ENCODE measurements at places on chromosomes 6 and 20.
A peak's percentile ranks its signal among the peaks of the same experiment; 100 is the strongest.

- no peak for ATAC-seq
Observed at GRCh38 chr6:111614833-111615582, 9.3 kb upstream of the TRAF3IP2 start.

GRCh38 chr6:62236784-62237183, 49.2 kb downstream of the KHDRBS2 start:
- no peak for ATAC-seq

- ATAC-seq, result no peak
Observed at GRCh38 chr6:49462071-49462470, 982 bp downstream of the MMUT start.

GRCh38 chr6:70231311-70231710, 71.6 kb downstream of the COL9A1 start:
- no peak for ATAC-seq

DNA sequence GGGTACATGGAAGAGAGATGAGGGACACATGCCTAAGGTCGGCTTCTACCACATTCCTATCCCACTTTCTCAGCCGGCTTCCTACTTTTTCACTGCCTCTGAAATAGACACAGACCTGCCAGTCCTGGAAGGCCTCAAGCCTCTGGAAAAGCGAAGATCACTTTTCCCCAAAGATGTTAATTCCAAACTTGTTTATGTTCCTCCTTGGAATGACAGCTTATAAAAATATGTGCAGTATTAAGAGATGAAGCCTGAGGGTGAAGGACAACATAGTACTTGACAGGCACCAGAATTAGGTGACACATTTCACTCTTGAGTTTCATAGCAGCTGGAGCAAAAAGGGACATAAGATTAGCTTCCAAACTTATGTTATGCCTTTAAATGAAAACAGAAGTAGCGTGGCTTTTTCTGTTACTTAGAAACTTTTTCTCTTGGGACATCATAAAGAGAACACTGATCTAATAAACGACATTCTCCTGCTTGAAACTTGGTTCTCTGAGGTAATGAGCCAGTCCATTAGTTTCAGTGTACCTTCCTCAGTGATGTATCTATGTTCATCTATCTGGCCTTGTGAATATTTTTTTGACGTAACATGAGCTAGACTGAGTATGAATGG, 25.3 kb downstream of the FOXO3 start:
- no peak for ATAC-seq

DNA sequence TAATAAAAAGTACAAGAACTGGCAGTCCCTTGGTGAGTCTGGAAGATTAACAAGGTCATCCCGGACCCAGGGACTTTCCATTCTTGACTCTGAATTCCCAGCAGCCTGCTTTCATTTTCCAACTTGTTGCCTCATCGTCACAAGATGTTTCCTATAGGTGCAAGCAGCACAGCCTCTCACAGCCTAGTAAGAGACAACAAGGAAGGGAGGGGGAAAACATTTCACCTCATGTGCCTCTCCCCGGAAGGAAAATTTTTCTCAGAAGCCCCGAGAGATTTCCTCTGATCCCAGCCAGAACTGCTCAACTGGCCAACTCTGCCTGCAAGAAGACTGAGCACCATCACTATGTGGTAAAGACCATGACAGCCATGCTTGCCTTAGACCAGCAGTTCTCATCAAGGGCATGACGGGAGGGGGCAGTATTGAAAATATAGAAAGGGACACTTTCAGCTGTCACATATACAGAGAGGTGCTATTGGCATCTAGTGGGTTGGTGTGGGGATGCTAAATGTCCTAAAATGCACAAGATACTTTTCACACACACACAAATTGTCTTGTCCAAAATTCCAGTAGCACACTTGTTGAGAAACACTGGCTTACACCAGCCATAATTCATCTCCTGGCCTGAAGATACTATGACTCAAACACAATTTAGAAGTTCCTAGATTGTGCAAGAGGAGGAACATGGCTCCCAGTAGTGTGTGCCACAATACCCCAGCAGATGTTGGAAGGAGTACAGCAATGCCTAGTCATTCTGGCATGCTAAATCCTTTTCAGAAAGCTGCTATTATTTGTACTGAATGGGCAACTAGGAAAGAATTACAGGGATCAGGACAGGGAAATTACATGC, 10.8 kb upstream of the WTAP start:
- ATAC-seq, result no peak

- ATAC-seq, result no peak
Observed at GRCh38 chr20:47888351-47888750, 103.1 kb upstream of the SULF2 start.

GRCh38 chr6:130162421-130162820, 60.3 kb downstream of the SAMD3 start:
- no peak for ATAC-seq

GRCh38 chr6:109121411-109121810, 26.1 kb downstream of the CEP57L1 start:
- ATAC-seq, result no peak

DNA sequence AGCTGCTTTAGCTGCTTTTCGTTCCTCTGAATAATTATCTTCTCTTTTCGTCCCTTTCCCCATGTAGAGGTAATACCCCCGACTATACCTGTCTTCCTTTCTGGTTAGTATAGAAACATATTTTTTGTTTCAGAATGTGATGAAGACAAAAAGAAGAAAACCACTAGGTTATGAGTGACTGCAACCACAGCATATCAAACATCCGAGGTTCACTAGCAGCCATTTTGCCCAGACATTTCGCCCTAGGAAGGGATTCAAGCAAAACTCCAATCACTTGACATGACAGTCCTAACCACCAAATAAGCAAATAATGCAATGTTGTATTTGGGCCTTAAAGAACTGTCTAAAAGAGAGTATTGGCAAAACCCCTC, 9.4 kb downstream of the SNX5 start:
- peak; percentile 33 for ATAC-seq

DNA sequence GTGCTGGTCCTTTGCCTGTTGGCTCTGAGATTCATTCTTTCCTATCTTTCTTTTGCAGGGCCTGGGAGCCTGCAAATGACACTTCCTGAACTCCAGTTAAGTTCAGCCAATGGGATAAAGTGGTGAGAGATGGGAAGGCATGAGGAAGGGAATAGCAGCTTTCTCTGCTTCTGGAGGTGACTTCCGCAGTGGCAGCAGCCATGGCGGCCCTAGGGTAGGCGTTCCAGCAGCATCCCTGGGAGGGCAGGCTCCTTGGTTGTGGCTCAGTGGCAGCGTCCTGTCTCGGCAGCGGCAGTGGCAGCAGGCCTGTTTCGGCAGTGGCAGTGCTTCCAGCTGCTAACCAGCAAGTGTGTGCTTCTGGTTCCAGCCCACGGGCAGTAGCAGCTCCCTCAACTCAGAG, 7.3 kb upstream of the MDFI start:
- no peak for ATAC-seq

DNA sequence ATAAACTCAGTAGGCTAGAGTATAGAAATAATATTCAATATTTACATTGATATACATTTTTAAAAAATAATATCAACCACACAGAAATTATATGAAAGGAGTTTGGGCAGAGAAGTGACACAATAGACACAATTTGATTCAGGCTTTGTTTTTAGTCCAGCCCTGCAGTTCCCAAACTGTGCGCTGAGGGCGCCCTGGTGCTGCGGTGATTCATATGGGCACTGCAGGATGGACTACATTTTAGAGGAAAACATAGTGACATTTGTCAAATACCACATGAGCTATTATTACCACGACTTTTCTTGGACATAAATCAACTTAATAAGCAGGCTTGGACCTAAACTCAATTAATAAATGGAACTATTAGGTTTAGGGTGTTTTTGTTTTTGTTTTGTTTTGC, 364.3 kb upstream of the ID4 start:
- ATAC-seq, result no peak

DNA sequence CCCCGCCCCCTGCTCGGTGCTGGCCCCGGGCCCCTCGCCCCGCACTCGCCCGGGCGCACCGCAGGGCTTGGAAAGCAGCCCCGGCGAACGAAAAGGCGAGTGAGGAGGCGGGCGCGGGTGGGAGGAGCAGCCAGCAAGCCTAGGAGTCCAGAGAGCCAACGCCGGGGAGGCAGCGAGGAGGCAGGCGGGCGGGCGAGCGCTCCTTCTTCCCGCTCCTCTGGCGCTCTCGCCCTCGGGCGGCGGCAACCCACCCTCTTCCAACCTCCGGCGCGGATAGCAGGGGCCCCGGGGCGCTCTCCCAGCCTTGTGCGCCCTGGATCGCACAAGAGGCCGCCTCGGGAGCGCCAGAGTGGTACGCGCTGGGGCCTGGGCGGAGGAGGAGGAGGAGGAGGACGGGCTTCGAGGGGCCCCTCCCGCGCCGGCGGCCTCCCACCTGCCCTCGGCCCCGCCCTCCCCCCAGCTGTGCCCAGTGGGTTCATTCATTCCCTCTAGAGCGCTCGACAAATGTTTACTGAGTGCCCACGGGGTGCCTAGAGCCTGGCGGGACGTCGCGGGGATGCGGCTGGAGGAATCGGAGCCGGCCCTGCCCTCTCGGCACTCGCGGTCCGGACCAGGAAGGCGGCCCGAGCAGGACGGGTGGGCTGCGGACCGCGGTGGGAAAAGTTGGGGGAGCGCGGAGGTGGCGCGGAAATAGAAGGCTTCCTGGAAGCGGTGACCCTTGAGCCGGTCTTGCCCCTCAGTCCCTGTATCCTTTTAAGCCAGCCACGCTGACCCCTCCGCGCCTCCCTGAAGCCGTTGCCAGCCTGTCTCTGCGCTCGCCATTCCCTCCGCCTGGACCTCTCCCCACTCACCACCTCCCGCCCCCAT, at the start of gene BMP7:
BMP7 (minus strand) TSS at position 351 of the 867 bp plus-strand sequence. CDS start 519 bp downstream, outside the sequence.
- ATAC-seq, result no peak

DNA sequence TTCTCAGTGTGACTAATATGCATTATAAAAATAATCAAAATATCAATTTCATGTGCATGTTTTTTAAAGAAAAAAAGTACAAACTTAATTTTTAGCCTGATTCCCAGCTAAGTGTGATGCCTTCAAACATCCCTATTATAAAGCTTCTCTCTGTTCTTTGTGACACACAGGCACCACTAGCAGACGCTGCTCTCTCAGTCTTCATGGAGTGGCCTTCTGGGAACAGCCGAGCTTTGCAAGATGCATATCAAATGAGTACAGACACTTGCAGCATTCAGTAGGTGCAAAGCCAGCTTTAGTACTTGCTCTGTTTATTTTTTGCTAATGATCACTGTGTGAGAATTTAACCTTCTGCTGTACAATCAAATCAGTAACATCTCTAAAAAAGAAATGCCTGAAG, 340.0 kb downstream of the ADGRB3 start:
- ATAC-seq, result no peak

- ATAC-seq, result no peak
Observed at GRCh38 chr6:22146678-22146930, 150.2 kb downstream of the PRL start.

- no peak for ATAC-seq
Observed at GRCh38 chr6:37160922-37161778, 8.8 kb upstream of the PIM1 start.

DNA sequence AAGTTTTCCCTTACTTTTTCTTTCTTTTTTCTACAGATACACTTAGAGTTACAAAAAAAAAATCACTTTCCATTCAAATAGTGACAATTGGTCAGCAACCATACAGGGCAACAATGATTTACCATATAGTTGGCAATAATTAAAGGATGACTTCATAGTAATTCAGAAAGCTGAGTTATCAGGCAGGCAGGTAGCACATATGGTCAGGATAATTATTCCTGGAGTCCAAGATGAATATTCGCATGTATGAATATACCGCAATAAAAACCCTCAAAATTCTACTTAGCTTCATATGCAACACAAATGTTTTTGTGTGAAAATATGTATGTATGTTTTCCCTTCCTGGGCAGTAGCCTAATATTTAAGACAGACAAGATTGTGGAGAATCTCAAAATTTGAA, 34.5 kb downstream of the COL19A1 start:
- no peak for ATAC-seq

- no peak for ATAC-seq
Observed at GRCh38 chr20:47710665-47711045, 74.6 kb downstream of the SULF2 start.

DNA sequence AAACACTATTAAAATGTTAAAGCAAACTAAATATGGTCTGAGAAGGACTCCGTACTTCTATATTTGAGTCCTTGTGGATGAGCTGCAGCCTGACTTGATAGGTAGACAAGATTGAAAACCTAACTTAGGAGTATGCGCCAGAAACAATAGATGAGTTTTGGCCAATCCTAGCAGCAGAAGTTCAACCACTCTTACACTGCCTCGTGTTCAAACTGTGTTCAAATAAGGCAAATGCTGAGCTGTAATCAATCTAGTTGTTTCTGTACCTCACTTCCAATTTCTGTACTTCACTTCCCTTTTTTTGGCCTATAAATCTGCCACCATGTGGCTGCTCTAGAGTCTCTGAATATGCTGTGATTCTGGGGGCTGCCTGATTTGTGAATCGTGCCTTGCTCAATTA, 13.2 kb upstream of the SERINC1 start:
- ATAC-seq, result no peak

- no peak for ATAC-seq
Observed at GRCh38 chr6:164856138-164856537, 453.3 kb downstream of the C6orf118 start.

DNA sequence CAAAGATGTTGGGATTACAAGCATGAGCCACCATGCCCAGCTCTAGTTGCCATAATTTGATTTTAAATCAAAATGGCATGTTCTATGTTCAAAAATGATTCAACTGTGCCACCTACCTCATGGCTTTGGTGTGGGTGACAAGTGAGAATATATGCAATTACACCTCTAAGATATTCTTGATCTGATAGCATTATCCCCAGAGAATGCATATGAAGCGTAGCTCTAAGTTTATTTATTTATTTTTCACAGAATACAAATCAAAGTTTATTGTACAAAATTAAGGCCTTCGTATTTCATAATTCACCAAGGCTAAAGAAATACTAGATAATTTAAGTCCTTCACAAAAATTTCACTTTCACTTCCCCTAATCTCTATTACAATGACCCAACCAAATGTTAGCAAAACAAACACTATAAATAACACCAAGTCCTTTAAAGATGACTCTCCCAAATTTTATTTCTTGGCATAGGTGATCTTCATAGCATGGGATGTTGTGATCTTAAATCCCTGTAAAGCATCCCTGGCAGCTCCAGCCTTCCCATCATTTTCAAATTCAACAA, 205.9 kb upstream of the TAB2 start:
- no peak for ATAC-seq

DNA sequence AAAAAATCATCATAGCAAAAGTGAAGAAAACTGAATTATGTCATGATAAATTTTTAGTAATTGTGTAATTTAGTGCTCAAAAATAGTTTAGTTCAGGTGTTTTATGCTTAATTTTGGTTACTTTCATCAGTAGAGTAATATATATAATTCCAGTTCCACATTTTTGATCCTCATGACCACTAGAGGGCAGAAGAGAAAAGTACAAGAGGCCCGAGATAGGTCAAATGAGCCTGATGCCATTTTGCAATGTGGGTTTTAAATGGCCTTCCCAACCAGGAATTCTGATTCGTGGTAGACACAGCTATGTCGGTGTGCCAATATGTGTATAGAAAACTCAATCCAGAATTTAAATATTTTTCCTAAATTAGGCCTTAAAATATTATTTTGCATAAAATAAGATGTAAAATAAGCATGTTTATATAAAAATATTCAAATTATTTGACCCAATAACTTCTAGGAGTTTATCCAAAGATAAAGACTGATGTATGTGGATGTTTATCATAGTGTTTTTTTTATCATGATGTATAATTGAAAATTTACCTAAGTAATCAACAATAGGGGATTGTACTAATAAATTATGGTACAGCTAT, 159.7 kb upstream of the RPS6KA2 start:
- ATAC-seq, result no peak

GRCh38 chr20:1870792-1871550, 24.2 kb upstream of the SIRPA start:
- ATAC-seq, result no peak
